Right lung (tissue), 10 donors: ENCODE measurements at places on chromosomes 11 and 22.

- no peak for DNase-seq
Observed at GRCh38 chr22:44592126-44592823, 94.2 kb upstream of the RTL6 start.

DNA sequence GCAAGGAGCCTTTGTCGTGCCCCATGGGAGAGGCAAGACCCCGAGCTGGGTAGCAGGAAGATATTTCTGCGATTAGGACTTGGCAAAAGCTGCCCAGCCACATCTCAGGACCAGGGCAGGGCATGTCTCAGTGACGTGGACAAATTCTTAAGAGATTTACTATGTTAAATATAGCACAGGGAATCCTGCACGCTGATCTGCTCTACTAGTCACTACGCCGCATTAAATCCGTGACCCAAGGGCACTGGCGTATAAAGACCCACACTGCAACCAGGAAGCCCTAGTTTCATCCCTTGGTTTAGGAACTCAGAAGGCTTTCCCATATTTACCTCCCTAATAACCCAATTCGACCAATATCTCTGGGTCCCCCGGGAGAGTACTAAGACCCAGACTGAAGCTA is 35.1 kb downstream of the AP1B1 start:
- DNase-seq: no peak

DNA sequence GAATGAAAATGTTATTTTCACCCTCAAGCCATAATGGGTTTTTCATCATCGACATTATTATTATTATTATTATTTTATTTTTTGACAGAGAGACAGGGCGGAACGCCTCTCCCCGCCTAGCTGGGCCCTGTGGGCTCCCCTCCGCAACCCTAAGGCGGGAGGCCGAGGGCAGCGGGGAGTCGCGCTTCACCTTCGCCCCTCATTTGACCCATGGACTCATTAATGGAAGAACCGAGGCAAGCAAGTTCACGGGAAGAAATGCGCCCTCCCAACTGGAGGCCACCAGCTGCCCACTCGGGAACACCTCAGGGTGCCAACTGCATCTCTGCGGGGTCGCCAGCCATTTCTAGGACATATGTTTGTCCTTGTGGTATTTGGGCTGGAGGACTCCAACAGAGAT is 115.3 kb upstream of the KIRREL3 start:
- no peak for DNase-seq

- peak; percentile 53 for DNase-seq
Observed at GRCh38 chr22:37681556-37682049, 4.5 kb upstream of the NOL12 start.

- peak; percentile 61 for DNase-seq
Observed at GRCh38 chr11:102192349-102193066, 82.3 kb downstream of the YAP1 start.

GRCh38 chr11:130094614-130095013 is 24.9 kb downstream of the APLP2 start:
- no peak for DNase-seq

- no peak for DNase-seq
Observed at GRCh38 chr11:15826826-15827225, 529.5 kb downstream of the SOX6 start.

- no peak for DNase-seq
Observed at GRCh38 chr11:72375241-72375960, 58.9 kb downstream of the CLPB start.

- no peak for DNase-seq
Observed at GRCh38 chr11:124519850-124520549, 23.5 kb downstream of the OR8B12 start.

DNA sequence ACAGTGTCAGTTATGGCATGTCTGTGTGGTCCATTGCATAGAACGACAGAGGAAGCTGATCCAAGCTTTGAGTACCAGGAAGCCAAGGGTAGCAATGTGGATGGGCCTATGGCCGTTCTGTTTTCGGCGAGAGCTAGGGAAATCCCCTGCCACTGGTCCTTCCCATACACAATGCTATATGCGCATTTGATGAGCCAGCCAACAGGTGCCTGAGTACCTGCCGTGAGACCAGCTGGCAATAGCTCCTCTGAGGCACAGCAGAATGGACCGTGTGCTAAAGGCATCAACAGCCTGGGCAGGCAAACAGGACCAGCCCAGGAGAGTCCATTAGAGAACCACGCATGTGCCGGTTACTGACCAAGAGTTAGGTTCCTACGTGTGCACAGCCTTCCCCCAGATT is 753.0 kb downstream of the NTM start:
- DNase-seq: no peak

- no peak for DNase-seq
Observed at GRCh38 chr11:33064033-33064825, 24.9 kb downstream of the TCP11L1 start.
